Activated CD4-positive, CD25-positive, alpha-beta regulatory T cell (primary cell): ENCODE measurements at places on chromosomes 1 and 21.

DNA sequence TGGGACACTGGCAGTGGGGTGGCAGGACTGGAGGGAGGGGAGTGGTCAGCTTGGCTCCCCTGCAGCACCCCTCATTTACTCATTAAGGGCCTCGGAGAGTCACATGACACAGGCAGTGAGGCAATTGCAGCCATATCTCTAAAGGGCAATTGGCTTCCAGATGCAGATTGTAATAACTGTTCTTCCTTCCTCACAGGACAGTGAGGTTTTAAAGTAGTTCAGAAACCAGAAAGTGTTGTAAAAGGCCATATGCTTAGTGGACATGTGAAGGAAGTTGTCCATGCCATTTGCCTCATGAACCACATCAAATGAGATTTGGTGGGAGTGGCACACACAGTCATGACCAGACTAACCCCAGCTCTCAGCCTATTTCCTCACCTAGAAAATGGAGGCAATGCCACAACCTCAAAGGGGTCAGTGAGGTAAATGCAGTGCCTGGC, 11.1 kb downstream of the MTX1 start:
- DNase-seq, result no peak

GRCh38 chr1:59076612-59077011, 220.3 kb upstream of the FGGY start:
- DNase-seq, result no peak

DNA sequence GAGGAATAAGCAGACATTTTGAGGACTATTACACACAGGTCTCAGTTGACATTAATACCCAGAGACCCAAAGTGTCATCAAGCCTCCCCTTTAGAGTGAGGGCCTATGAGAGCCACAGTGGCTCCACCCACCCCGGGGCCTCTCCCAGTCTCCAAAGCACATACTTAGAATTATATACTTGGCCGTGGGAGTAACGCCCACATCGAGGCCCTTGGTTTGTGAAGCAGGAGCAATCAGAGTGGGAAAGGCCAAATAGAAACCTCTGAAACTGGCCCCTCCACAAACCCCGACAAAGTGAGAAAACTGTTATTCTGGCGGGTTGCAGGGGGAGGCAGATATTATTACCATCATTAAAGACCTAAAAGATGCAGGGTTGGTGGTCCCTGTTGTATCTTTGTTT, 7.0 kb upstream of the DESI2 start:
- DNase-seq, result no peak

GRCh38 chr1:234208791-234209190, 164.5 kb upstream of the COA6 start:
- no peak for DNase-seq

DNA sequence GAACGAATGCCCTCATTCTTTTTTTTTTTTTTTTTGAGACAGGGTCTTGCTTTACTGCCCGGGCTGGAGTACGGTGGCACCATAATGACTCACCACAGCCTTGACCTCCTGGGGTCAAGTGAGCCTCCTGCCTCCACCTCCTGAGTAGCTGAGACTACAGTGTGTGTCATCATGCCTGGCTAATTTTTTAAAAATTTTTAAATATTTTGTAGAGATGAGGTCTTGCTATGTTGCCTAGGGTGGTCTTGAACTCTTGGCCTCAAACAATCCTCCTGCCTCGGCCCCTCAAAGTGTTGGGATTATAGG, 69.4 kb downstream of the ALG14 start:
- DNase-seq, result no peak

GRCh38 chr1:32540605-32541004, 1.4 kb downstream of the ZBTB8A start:
- DNase-seq, result no peak

DNA sequence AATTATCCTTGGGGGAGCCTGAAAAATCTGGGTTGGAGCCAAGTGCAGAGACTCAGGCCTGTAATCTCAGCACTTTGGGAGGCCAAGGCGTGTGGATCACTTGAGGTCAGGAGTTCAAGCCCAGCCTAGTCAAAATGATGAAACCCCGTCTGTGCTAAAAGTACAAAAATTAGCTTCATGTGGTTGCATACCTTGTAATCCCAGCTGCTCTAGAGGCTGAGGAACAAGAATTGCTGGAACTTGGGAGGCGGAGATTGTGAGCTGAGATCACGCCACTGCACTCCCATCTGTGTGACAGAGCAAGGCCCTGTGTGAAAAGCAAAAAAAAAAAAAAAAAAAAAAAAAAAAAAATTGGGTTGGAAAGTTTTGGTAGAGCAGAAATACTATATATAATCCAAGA, 1563.6 kb upstream of the PRMT6 start:
- DNase-seq, result no peak

DNA sequence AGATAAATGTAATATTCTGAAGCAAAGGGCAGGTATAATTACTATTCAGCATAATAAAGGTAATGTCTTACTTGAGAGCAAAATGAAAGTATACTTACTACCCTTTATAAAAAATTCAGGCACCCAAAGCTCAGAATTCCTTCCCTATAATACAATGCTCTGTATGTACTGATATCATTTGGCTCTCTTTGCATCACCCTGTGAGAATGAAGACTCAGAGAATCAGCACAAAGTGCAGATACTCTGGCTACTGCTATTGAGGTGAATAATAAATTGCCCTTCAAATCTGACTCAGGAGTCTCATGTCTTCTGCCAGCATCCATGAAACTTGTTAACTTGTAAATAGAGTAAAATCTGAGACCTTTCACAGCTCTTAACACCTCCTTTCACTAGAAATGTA, 108.5 kb upstream of the KCTD3 start:
- no peak for DNase-seq

- no peak for DNase-seq
These were observed 86.5 kb downstream of the PSMG1 start for GRCh38 chr21:39096754-39097153.

DNA sequence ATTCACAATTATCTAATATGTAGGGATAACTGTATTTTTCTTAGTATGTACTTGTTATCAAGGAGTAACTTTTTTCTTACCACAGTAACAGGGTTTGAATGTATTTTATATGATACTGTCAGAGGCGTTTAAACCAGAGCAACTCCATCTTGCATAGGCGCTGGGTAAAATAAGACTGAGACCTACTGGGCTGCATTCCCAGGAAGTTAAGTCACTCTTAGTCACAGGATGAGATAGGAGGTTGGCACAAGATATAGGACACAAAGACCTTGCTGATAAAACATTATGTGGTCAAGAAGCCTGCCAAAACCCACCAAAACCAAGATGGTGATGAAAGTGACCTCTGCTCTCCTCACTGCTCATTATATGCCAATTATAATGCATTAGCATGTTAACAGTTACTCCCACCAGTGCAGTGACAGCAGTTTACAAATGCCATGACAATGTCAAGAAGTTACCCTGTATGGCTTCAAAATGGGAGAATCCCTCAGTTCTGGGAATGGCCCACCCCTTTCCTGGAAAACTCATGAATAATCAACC, 64.8 kb downstream of the RPE65 start:
- DNase-seq, result no peak
